ENCODE measurements at places on chromosomes 2 and 18.

GRCh38 chr2:25669520-25669919 lies 3.9 kb downstream of the DTNB start:
- DNase-seq = no peak

DNA sequence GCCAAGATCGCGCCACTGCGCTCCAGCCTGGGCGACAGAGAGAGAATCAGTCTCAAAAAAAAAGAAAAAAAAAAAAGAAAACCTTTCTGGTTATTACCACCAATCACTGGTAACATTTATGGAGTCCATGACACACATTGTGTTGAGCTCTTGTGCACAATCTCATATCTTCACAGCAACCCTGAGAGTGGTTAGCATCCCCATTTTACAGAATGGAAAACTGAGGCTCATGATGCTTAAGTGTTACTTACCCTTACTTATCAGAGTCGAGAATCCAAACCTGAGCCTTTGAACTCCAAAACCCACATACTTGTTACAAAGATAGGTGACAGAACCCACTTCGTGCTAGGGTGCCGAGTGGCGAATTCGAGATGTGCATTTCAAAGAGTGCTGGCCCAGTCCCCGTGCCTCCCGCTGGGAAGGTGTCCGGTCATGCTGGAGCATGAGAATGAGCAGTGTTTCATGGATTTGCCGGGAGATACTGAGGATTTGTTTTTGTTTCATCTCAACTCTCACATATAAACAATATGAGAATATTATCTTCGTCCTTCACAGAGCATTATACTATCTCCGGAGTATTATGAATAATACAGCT lies 50.9 kb downstream of the CYP27C1 start:
- DNase-seq = no peak

- no peak for DNase-seq
Observed at GRCh38 chr2:225691711-225692110, 292.2 kb downstream of the NYAP2 start.

DNA sequence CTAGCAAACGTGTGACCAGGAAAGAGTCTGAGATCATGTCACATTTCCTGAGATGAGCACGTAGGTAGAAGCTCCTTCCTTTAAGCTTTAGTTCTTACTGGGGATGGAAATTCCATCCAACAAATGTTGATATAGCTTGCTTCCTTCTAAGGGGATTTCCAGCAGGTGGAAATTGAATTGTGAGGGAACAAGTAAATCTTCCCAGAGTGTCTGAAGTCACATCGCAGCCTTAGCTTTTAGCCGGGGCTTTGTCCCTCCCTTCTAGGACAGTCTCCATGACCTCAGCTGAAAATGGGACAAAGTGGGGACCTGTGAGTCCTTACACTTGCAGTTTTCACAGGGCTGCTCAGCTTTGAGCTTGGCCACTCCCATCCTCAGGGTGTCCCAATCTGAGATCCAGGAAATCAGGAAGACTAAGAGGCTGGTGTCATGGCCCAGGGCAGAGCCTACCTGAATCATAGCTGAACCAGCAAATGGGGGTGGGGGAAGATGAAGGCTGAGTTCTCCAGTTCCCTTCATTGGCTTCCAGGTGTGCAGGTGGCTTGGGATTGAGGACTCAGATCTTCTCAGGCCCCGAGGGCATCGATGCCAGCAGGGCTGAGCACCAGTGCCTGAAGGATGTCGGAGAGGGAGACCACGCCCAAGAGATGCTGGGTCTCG lies 8.3 kb downstream of the PRKAG3 start:
- DNase-seq = no peak

- DNase-seq = no peak
Observed at GRCh38 chr2:46574457-46575355, 95.3 kb downstream of the TMEM247 start.

GRCh38 chr2:112345030-112346027 lies 69.9 kb downstream of the ZC3H6 start:
- no peak for DNase-seq

- DNase-seq = peak; percentile 87
Observed at GRCh38 chr2:60306267-60306861, 247.1 kb downstream of the BCL11A start.

- no peak for DNase-seq
Observed at GRCh38 chr2:168469281-168469988, 13.4 kb downstream of the CERS6 start.

DNA sequence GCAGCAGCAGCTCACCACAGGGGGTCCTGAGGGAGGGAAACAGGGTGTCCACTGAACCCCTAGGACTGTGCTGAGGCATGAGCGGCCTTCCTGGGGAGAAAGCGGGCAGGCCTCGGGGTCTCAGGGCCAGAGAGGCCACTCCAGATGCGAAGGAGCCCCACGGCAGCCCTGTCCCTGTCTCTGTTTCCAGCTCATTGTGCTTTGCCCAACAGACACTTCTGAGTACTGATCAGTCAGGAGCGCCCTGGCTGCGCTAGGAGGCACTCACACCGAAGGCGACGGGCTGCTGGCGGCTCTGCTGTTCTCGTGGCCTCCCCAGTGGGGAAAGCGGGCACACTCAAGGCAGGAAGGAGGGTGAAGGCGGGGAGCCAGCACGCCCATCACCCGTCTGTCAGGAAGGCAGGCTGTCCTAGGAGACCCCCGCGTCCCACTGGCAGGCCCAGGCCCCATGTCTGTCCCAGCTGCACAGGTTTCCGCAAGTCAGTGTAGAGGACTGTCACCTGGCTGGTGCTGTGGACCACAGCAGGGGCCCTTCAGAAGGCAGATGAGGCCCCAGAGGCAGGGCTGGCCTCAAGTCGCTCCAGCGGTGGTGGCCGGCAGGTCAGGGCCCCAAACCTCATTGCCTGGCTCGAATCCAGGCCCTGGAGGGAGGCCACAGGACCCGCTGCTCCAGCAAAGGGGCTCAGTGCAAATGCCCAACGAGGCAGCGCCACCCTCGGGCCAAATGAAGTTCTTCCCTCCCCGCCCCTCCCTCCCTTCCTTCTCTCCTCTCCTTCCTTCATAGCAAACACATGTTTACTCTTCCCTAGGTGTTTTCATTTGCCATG lies 6.8 kb downstream of the ESPNL start:
- no peak for DNase-seq

- DNase-seq = no peak
Observed at GRCh38 chr2:234429265-234429664, 67.6 kb downstream of the ARL4C start.

DNA sequence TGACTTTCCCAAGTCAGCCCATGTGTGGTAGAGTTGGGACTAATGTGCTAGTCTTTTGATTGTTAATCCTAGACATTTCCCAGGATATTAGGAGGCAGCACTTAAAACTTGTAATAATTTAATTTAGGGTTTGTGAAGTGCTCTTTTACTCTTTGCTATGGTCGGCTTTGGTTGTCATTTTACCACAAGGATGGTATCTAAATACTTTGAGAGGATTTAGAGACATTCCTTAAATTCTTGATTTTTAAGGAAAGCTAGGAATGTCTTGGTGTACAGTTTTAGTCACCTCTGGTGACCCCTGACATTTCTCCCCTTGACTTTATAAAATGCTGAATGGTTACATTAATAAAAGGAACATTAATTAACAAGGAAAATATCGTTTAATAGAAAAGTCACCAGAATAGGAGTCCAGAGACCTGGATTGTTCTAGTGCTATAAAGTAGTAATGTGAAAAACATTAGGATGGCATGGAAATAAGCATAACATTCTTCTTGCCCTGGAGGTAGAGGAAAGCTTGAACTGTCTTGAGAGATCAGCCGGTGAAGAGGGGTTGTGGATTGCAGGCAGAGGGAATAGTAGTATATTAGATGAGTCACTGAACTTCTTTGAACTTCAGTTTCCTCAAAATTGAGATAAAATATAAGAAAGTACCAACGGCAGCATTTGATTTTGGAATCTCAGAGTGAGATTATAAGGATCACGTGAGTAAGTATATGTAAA lies 209.2 kb downstream of the MCFD2 start:
- DNase-seq = no peak
